ENCODE measurements at places on chromosomes 2 and 18.

GRCh38 chr2:129396980-129397599, 582.4 kb upstream of the RAB6C start:
- peak; percentile 25 for DNase-seq

DNA sequence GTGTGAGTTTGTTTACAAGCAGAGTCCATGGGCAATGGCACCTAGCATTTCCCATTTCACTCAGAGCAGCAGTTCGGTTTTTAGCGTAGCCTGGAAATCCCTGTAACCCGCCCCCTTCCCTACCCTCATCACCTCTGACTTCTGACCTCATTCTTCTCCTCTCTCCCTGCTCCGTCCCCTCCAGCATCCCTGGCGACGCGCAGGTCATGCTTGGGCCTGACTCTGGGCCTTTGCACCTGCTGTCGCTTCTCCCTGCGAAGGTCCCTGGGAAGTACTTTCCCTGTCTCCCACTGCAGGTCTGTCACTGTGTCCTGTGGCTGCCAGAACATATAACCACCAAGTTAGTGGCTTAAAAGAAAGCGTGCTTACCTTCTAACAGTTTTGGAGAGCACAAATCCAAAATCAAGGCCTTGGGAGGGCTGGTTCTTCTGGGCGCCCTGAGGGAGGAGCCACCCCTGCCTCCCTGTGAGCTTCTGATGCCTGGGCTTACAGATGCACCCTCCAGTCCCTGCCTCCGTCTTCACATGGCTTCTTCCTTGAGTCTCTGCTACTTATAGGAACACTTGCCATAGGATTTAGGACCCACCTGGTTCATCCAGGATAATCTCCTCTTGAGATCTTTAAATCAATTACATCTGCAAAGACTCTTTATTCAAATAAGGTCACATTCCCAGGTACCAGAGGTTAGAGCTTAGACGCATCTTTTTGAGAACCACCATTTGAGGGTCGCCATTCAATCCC, 8.1 kb upstream of the RAB17 start:
- no peak for DNase-seq

GRCh38 chr2:37581433-37581832, 90.0 kb downstream of the CDC42EP3 start:
- no peak for DNase-seq

- DNase-seq, result peak; percentile 45
Observed at GRCh38 chr18:22846088-22846683, 86.9 kb upstream of the RBBP8 start.

DNA sequence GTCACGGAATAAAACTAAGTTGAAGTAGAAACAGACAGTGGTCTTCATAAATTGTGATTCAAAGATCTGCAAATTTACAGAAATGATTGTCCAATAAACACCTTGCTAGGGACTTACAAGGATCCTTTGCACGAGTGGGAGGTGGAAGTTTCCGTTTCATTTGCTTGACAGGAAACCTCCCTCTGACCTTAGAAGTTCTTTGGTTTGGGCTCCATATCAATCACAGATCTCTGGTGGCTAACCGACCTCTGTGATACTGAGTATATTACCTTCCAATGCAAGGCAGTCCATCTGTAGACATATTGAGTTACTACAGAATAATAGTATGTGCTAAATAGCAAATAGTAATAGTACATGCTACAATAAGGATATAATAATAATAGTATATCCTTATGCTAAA, 33.7 kb upstream of the RNF152 start:
- DNase-seq, result no peak

DNA sequence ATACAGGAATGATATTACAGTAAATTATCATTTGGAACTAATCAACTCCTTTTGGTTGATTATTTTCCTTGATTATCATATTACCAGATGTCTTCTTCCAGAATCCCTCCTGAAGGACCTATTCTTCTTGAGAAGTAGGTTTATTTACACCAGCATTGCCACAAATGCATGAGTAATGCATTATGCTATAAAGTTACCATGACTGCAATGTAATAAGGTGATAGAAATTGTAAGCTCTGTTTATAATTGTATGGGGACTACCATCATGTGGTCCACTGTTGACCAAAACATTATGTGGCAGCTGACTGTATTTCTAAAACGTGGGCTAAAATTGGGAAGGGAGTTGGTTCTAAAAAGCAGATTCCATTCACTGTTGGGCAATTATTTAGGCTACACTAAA, 602.2 kb downstream of the NYAP2 start:
- DNase-seq, result no peak

DNA sequence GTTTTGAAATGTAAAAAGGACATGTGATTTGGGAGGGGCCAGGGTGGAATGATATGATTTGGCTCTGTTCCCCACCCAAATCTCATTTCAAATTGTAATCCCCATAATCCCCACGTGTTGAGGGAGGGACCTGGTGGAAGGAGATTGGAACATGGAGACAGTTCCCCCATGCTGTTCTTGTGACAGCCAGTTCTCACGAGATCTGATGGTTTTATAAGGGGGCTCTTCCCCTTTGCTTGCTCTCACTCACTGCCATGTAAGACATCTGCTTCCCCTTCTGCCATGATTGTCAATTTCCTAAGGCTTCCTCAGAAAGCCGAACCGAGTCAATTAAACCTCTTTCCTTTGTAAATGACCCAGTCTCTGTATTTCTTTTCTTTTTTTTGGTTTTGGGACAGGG, 39.2 kb downstream of the FECH start:
- DNase-seq, result no peak

DNA sequence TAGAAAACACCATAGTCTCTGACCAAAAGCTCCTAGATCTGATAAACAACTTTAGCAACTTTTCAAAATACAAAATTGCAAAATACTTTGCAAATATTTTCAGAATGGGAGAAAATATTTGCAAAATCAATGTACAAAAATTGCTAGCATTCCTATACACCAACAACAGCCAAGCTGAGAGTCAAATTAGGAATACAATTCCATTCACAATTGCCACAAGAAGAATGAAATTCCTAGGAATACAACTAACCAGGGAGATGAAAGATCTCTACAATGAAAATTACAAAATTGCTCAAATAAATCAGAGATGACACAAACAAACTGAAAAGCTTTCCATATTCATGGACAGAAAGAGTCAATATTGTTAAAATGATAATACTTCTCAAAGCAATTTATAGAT, 327.0 kb upstream of the ZC3H15 start:
- no peak for DNase-seq

- DNase-seq, result peak; percentile 51
Observed at GRCh38 chr2:150610670-150611279, 123.3 kb upstream of the RND3 start.

Data from HEK293T (cell line).